IMR-90 (cell line): ENCODE measurements at places on chromosomes 12 and 14. TPM values are rescaled to one million over a fixed set of nuclear protein-coding genes. Genes with fewer than 3 reads are reported as not detected.

DNA sequence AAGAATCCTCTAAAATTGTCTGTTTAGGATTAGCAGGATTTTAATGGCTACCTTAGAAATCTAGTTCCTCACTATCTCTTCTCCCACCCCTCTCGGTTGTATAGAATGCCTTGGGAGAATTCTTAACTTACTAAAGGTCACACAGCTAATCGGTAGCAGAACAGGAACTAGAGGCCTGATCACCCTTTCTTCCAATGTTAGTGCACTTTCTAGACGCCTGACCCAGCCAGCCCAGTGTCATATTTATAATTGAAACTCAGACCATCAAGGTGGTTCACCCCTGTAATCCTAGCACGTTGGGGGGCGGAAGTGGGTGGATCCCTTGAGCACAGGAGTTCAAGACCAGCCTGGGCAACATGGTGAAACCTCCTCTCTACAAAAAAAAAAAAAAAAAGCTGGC is 1.7 kb downstream of the TIGAR start:
- no peak for DNase-seq

DNA sequence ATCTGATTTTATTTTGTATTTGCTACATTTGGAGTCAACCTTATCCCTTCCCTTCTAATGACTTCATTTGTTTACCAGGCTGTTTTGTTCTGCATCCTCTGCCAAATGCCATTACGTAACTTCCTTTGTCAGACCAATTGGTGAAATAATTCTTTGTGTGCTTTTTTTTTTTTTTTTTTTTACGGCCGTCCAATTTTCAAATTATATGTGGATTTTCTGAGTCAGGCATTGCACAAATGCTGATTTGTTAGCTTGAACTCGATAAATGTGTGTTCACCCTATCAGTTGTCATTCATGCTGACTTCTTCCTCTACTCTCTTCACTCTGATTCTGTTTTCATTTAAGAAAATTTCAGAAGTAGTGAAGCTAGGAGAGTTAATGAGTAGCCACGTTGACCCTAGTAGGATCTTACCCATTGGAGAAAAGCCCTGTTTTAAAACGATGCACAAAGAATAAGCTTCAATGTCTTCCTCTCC is 386.2 kb downstream of the DIO2 start:
- peak; percentile 52 for DNase-seq

DNA sequence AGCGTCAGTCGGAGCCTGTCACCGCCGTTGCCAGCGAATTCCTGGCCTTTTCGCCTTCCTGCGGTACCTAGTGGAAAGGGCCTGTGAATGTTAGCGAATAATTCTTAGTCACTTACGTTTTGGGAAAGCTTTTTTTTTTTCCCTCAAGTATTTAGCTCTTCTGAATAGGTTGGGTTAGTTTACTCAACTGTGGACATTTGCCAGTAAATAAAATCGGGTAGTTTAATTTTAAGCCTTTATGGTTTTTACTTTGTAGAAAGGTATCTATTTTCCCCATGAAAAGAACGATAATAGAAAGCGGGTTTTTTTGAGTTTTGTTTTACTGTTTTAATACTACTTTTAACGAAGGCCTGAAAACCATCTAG is 1.7 kb downstream of the YY1 start:
- no peak for DNase-seq

- DNase-seq, result no peak
Observed at GRCh38 chr12:14310866-14311265, 54.6 kb upstream of the ATF7IP start.

DNA sequence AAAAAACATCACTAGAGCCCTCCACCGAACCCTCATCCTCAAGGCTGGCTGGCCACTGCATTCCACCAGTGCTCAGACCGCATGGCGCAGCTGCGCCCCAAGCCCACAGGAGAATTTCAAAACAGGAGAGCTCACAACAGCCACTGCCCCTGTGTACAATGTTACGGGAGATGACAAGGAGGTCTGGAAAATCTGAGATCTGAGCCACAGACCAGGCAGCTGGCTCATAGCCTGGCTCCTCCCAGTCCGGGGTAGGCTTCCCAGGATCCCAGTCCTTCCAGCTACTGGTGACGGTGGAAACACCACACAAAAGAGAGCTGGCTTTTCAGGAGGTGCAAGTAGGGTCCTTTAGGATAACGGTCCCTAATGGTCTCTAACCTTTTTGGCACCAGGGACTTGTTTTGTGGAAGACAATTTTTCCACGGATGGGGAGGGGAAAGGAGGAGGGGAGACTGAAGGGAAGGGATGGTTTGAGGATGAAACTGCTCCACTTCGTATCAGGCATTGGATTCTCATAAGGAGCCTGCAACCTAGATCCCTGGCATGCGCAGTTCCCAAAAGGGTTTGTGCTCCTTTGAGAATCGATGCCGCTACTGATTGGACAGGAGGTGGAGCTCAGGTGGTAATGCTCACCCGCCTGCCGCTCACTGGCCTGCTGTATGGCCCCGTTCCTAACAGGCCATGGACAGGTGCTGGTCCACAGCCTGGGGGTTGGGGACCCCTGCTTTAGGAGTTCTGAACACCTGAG is 23.0 kb upstream of the NRDE2 start:
- DNase-seq, result no peak

DNA sequence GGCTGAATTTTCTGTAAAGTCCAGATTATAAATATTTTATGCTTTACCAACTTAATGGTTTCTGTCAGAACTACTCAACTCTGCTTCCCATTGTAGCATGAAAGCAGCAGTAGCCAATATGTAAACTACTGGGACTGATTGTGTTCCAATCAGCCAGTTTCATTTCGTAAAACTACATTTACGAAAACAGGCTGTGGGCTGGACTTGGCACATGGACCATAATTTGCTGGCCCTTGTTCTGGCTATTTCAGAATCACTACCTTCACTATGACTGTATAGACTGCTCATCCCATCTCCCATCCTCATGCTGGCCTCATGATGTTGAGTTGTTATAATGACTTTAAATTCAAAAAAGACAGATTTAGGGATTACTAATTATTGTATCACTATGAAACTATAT is 38.7 kb downstream of the FAR2 start:
- DNase-seq, result no peak

- DNase-seq, result peak; percentile 77
Observed at GRCh38 chr12:32444895-32445294, 45.5 kb downstream of the FGD4 start.

DNA sequence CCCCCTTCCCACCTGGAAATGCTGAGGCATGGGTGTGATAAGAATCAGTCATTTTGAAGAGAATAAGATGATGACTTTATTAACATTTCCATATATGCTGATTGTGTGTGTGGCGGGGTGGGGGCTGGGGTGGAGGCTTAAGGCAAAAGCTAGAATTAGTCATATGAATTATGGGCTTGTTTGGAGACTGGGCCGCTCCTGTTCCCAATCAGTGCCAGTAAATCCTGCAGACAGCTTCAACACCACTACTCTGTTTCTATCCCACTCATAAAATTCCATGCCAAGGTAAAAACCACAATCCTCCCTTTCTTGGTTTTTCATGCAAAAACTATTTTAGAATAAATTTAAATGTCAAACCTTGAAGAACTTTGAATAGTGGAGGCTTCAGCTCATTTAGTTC is 29.9 kb upstream of the SLC38A2 start:
- peak; percentile 81 for DNase-seq

GRCh38 chr14:67951529-67952135 is 132.1 kb downstream of the RAD51B start:
- peak; percentile 52 for DNase-seq

DNA sequence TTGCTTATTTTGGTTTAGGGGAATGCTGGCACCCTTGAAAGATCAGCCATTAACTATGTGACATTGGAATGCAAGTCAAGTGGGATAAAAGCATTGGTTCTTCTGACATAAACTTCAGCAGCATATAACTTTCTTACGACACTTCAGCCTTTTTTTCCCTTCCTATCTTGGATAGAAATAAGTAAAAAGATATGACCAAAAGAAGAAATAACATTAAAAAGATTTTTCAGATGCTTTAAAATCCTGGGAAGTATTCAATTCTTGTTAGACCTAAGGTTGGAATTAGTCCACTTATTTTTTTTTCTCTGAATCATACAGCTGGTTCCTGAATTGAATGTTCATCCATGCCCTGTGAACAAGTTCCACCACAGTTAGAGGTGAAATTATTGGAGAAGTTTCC is 85.6 kb upstream of the TSPAN8 start:
- no peak for DNase-seq

DNA sequence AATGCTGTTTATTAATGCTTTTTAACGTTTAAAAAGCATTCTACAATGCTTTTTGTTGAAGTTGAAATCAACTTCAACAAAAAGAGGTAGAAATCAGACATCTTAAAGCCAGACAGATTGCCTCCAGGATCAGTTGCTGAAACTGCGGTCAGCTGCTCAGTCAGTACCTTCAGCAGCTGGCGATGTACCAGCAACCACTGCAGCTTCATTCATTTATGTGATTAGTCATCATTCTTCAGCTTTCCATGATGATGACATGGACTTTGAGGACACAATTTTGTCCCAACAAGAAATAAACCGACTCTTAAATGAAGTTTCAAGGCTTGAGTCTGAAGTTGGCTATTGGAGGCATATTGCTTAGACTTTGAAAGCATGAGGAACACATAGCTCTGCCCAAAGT is 31.5 kb upstream of the NUAK1 start:
- peak; percentile 55 for DNase-seq

DNA sequence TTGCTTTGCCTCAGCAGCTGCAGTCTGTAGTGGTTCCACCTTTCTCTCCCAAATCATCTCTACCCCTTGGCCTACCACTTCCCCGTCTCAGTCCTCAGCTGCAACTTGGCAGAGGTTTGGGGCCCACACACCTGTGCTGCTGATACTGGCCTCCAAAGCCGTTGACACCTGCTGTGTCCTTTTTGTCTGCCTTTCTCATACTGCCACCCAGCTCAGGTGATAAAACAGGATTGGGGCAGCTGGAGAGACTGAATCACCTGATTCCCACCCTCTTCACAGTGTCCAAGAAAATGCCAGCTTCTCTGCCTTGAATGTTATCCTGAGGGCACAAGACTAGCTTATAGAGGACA is 103.7 kb downstream of the ETV6 start:
- DNase-seq, result no peak

The RD3L gene
- not detected in 2 replicates for total RNA-seq

GRCh38 chr12:132342251-132343227 is 13.2 kb upstream of the GALNT9 start:
- DNase-seq, result no peak

- peak; percentile 72 for DNase-seq
Observed at GRCh38 chr12:3236345-3237187, 159.4 kb downstream of the TSPAN9 start.

- DNase-seq, result no peak
Observed at GRCh38 chr14:33943096-33943883, 7.6 kb downstream of the EGLN3 start.

The TMEM106C gene
- 63.9 and 72.1 TPM in 2 replicates for total RNA-seq

DNA sequence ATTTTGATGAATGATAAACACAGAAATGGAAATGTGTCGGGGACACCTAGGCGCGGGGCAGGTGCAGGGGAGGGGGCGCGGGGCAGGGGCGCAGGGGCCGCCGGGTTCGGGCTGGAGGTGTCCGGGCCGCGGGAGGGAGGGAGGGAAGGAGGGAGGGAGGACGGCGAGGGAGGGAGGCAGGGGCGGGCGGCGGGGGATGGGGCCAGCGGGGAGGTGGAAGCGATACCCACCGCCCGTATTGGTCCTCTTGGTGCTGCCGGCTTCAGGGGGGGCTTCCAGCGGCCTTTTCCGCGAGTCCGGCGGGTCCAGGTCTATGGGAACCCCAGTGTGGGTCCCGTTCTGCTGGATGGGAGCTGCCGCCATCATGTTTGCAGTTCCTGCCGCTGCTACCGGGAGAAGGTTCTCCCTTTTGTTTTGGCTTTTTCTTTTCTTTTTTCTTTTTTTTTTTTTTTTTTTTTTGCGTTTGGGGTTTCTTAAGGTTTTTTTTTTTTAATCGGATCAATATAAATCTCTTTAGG is 703 bp downstream of the NOVA1 start:
- no peak for DNase-seq

The CELA1 gene
- total RNA-seq, result not detected in 2 replicates

DNA sequence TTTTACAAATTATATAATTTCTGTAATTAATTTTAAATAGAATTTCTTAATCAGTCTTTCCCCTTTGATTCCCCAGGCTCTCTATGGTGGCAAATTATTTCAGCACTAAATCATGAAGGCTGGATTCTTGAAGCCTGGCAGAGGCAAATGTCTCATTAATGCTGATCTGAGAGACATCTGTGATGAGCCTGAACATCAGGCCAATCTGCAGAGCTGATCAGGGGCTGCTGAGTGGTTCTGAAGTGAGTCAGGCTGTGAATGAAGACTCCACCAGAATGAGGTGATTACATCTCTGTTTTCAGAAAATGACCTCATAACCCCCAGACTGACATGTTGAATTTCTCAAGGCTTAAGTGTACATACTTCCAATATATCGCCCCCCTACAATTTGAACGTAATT is 124.2 kb upstream of the MIS18BP1 start:
- no peak for DNase-seq
